ENCODE measurements at places on chromosomes 4 and X.

DNA sequence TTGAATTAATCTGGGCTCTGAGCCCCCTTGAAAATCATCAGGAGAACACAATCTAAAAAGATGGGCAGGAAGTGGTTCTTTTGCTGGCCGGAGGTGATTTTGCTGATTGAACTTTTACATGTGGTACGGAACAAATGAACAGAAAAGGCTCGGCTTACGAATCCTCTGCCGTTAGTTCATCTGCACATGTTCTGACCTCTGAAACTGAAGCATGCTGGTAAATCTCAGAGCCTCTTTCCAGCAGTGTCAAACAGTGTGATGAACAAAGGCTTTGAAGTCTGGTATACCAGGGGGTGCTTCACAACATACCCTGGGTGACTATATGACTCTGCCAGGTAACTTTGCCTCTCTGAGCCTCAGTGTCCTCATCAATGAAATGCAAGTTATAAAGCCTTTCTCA, 194.2 kb upstream of the C1QTNF7 start:
- no peak for DNase-seq

DNA sequence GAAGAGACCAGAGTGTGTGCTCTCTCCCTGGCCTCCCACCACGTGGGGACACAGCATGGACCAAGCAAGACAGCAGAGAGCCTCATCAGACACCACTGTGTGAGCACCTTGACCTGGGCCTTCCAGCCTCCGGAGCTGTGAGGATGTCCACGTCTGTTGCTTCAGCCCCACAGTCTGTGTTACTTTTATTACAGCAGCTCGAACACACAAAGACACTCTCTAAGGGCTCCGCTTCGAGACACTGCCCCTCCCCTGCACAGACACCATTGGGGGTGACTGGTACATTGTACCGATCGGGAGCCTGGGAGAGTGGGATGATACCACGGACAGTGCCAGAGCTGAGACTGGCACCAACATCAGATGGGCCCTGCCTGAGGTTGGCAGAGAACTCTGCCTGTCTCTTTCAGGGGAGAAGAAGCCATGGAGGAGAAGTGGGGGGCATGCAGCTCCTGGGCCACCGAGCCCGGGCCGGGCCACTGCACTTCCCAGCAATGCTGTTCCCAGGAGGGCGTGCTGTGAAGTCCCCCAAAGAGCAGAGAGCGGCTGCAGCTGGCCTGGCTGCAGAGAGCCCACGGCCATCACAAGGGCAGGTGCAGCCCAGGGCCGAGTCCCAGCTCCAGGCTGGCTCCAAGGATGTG, 48.1 kb upstream of the HMX1 start:
- no peak for DNase-seq

DNA sequence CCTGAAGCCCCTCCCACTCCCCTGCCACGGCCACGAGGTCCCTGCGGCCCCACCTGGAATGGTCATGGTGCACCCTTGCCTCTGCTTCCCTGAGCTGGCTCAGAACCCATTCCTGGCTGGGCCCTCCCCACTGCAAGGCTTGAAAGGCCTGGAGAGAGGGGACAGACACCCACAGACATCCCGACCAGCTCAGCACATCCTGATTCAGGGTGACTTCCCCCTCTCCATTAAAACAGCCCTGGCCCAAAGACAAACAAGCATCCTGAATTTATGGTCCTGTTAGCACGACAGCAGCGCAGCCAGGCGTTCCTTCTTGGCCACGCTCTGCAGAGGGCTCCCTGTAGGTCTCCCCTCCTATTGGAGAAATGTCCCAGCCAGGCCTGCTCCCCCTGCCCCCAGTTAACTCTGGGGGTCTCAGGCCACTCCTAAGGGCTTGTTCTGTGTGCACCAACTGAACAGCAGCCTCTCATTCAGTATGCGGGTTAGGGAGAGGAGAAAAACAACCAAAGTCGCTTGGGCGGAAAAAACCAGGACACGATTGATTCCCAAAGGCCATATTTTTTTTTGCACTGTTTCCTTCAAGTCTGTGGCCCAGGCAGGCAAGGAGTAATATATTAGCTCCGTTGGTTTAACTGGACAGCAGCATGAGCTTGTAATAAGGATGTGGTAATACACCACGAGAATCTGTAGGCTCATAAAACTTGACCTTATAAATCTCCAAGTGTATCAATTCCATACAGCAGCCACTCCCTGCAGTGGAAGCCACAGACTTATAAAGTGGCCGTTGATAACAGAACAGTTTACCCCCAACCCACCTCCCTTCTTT, 106.7 kb upstream of the MSX1 start:
- no peak for DNase-seq

DNA sequence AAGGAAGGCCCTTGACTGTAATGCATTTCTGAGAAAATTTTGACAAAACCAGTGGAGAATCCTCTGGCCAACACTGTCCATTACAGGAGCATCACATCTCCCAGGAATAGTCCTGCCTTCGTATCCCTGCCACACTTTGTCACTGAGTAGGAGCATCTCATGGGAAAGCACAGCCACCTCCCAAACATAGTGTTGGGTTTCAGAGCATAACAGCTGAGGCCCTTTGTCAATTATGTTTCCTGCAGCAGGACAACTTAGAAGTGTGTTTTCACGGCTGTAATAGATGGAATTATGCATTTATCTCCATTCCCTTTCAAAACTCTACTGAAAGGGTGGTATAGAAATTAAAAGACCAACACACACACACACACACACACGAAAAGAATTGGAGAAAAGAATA, 91.1 kb upstream of the SMAD1 start:
- DNase-seq, result no peak

- DNase-seq, result no peak
These were observed 16.8 kb upstream of the AMOT start for GRCh38 chrX:112857478-112857878.

- DNase-seq, result no peak
These were observed 47.2 kb downstream of the AFAP1 start for GRCh38 chr4:7892212-7893019.

GRCh38 chr4:126738926-126739325, 893.8 kb upstream of the INTU start:
- DNase-seq, result no peak

DNA sequence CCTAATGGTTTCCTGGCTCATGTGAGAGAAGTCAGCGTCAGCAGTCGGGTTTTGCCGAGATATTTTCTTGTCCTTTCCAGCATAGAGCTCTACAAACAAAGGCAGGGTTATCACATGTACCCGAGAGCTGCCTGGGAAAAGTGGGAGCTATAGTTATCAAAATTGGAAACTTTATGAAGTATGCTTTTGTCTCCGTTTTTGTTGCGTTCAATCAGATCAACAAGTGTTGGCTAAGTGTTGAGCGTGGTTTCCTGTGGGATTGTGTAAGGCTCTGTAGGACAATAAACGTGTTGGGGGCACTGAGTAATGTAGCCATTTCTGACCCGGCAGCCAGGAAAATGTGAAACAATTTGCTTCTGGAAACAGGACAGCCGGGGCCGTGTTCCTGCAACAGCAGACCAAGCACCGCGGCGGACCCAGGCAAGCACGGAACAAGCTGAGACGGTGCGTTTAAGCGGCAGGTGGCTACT, at the start of gene BMX:
Gene BMX (plus strand): TSS at position 311 of the 470 bp plus-strand sequence. CDS start 7,547 bp downstream, outside the sequence.
- no peak for DNase-seq

DNA sequence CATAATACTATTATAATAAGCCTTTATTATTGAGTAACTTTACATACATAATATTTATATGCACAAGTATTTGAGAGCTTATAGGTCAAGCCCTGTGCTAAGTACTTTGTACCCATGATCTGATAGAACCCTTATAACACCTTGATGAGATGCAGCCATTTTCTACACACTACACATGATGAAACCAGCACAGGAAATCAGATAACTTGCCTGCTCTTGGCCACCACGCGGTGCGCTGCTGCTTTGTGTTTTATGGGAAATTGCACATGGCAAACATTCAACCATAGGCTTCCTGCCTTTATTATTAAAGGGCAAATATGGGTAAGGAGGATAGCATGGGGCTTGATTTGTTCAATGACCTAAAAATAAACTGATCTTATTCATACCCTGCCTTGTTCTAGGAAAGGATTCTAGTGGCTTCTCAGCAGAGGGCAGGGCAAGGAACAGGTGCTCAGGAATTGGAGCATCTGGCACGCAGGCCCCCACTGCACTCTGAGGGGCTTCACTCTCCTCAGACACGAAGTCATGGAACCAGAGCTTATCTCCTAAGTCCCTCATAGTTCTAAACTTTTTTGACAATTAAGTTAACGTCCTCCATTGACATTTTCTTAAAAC, 31.6 kb upstream of the NAP1L5 start:
- no peak for DNase-seq

DNA sequence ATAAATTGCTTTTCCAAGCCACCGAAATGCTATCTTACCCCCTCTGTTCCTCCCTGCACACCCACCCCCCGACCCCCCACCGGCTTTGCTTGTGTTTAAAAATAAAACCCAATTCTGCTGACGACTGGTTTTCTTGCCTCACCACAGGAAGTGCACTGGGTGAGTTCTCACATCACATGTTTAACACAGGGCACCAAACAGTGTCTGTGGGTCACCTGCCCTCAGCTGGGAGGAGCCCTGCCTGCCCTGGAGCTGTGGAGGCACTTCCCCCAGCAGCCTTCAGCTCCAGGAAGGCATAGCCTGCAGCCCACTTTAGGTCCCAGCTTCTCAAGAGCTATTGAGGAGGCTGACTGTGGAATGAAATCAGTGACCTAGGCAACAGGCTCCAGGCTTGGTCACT, 8.8 kb downstream of the TMEM255A start:
- DNase-seq, result no peak

DNA sequence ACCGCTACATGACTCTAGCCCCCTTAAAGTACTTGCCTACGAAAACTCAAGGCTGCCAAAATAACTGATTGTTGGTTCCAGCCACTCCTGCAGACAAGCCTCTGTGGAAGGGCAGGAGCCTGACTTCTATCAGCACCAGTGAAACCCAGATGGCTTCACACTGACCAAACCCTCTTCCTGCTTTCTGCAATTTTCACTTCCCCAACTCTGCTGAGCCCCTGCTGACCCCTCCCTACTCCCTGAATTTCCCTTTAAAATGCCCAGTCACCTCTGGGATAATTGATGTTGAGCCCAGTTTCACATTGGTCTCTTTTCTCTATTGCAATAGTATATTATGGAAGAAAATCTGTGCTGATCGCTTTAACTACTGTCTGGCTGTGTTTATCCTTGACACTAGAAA, 61.6 kb upstream of the STS start:
- DNase-seq, result no peak

DNA sequence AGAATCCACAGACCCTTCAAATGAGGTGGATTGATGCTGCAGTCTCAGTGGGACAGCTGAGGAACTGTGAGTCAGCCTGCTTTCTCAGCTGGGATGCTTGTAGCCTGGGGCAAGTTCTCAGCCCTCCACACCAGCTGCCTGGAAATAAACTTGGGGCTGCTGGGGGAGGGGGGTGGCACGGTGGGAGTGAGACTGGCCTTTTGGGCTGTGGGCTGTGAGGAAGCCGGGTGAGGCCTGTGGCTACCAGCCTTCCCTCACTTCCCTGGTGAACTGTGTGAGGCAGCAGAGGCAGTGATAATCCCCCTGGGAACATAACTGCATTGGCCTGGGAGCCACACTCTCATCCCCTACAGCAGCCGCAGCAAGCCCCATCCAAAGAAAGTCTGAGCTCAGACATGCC, 114.5 kb upstream of the GUCY1A1 start:
- DNase-seq, result no peak

DNA sequence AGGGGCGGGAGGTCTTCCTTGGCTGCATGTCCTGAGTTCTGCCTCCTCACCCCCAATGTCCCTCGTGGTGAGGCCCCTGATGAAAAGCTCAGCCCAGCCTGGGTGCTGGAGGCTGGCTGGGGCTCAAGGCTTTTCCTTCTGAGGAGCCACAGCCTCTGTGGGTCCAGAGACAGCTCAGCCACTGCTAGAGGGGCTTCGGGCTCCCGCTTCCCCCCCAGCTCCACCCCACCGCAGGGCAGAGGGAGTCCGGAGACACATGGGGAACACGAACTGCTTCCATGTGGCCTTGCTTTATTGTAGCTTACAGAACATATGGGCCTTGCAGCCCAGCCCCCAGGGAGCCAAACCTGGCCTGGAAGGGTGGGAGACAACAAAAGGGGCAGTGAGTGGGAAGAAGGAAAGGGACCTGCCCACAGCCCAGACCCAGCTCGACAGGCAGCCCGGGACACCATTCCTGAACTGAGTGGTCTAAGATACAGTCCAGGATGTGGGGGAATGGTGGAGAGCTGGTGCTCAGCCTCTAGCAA, 89.9 kb upstream of the NKX1-1 start:
- no peak for DNase-seq

DNA sequence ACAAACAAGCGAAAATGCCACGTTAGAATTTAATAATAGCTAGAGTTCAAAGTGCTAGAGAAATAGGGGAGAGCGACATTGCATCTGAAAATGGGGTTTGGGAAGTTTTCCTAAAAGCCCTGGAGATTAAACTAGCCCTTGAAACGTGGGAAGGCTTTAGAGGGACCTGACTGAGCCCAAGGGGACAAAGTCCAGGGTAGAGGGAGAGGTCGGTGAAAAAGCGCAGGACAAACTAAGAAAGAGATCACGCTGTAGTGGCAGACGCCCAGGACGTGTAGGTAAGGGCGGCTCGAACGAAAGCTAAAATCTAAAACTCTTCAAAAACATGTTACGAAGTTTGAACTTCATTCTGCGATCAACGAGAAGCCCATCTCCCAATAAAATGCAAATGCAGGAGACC, 1.1 kb upstream of the ATP11C start:
- no peak for DNase-seq

DNA sequence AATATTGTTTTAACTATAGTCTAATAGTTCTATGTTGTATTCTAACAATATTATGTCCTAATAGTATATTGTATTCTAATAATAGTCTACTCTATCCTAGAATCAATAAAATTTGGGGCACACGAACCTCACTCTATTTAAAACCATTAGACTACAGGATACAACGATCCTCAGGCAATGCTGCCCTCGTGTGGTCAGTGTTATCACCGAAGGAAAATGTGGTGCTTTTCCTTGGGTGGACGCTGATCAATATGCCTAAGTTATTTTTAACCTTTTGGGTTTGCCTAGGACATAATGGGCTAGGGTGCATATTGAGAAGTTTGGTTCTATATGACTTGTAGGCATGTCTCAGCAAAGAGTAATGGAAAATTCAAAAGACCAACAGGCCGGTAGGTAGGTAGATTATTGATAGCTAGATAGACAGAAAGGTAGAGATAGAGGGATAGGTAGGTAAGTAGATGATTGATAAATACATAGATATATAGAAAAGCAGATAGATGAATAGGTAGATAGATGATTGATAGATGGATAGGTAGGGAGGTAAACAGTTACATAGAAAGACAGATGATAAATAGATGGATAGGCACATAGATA, 75.1 kb downstream of the PRKX start:
- no peak for DNase-seq

DNA sequence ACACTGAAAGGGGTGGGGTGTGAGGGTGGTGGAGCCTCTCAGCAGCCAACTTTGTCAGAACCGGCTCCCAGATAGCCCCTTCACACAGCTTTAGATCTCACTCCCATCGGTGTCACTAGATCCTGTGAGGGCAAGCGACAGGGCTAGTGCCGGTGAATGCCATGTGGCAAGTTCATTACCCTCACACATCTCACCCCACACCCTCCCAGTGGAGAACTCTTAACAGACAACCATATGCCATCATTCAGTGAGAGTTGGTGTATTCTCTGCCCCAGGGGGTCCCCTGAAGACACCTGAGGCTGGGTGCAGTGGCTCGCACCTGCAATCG, 15.3 kb downstream of the SEPTIN6 start:
- DNase-seq, result no peak

GRCh38 chr4:70734168-70734954, 12.6 kb downstream of the RUFY3 start:
- no peak for DNase-seq
